ENCODE measurements at places on chromosomes 12 and 14.

GRCh38 chr12:65632131-65632855 is 192.0 kb upstream of the HMGA2 start:
- no peak for DNase-seq

- DNase-seq = peak; percentile 15
Observed at GRCh38 chr14:99971941-99972747, 93.1 kb upstream of the EVL start.

DNA sequence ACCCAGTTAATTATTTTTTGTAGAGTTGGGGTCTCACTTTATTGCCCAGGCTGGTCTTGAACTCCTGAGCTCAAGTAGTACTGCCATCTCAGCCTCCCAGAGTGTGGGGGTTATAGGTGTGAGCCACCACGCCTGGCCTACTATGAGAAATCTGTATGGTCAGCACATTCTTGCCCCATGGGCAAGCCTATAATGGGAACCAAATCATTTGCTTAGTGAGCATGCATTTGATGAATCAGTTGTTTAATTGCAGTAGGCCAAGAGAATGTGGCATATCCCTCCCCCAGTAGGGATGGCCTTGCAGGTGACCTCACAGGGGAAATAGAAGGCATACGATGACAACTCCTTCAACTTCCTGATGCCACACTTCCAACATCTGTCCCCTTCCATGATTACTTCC is 122.7 kb downstream of the DIP2B start:
- no peak for DNase-seq

DNA sequence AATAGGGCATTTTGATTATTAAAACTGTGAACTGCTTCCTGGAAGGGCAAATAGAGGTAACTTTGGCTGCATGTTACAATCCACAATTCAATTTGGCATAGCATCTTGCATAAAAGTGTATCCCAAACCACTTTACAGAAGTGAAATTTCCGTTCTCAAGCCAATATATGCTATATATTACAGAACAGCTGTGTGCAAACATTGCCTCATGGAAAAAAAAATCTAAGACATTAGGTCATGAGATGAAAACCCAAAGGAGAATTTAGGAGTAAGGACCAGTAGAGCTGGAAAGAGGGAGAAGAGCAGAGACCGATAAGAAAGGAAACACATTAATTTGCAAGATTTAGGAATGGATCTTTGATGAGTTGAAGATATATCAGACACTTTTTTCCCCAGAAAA is 239.2 kb downstream of the PAX9 start:
- DNase-seq = no peak

DNA sequence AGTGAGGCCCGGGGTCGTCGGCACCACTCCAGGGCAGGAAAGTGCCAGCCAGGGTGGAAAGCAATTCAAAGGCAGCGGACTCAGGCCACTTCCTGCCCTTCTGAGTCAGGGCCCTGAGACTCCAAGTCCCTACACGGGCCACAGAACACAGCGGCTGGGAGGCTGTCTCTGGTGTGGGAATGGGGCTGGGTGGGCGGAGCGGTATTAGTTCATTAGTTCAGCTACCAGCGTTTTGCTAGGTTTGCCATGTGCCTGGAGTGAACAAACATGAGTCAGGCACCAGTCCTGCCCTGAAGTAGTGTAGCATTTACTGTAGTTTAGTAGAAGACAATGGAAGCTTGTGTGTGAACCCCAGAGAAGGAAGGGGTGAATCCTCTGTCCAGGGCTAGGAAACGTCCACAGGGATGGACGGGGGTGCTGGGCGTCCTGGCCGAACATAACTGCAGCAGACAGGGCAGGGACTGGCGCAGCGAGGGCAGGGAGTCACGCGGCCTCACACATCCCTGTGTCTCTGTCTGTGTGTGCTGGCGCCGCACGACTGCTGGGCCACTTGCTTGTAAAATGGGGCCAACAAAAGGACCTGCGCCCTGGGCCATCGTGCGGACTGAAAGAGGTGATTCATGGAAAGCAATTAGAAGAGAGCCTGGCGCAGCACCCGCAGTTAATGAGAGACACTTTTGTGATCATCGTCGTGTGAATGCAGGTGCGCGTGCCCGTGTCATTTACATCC is 186.4 kb upstream of the PRMT8 start:
- no peak for DNase-seq

DNA sequence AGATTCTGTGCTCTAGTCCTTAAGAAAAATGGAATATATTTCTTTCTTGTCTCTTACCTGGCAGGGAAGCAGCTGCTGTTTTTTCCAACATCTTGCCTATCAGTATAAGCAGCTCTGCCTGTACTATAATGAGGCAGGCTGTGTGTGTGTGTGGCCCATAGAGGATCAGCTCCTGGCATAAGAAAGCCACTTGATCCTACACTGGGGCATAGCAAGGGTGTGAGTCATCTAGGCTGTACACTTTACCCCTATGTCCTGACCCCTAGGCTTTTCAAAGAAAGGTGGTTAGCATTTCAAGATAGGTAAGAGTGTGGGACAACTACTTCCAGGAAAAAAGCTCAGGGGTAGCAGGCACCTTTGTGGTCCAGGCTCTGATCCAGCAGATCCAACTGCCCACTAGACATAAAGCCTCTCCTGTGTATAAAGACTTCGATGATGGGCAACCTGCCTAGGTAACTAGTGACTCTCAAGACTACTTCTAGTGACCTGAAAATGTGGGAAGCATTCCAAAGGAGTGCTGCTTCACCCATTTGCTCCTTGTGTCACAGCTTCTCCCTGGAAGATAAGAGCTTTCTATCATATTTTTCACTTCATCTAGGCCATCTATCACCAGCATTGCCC is 4.9 kb upstream of the SENP1 start:
- no peak for DNase-seq

Measured in KG1 (cell line).